ENCODE measurements at places on chromosomes 6 and 20. TPM values are rescaled to one million over a fixed set of nuclear protein-coding genes. Genes with fewer than 3 reads are reported as not detected.

The HLA-DOA gene
- total RNA-seq: 5.7 TPM

GRCh38 chr6:75281653-75282052 is 2.9 kb downstream of the TMEM30A start:
- no peaks in the 10 kb centered on the region for H3K36me3 ChIP-seq
- H3K27me3 ChIP-seq: no peaks in the 10 kb centered on the region
- H3K4me3 ChIP-seq: no peak overlapping the region
- no peak overlapping the region for H3K27ac ChIP-seq

DNA sequence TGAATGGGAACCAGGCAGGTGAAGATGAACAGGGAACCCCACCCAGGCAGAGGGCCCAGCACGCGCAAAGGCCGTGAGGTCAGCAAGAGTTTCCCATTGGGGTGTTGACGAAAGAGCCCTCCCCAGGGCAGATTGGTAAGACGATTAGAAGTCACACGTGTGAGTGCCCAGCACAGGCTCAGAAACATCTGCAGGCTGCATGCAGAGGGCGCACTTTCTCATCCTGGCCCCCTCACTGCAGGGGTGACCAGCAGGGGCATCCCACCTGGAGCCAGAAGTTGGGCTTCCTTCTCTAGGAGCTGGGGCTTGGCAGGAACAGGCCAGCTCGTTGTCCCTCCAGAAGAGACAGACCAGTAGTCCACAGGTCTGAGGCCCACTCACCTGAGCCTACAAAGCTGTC is 38.4 kb downstream of the VSTM2L start:
- no peak overlapping the region for H3K27ac ChIP-seq
- peaks cover 3% of the 10 kb centered on the region for H3K27me3 ChIP-seq
- H3K4me1 ChIP-seq: no peaks in the 10 kb centered on the region
- H3K4me3 ChIP-seq: no peak overlapping the region
- no peaks in the 10 kb centered on the region for H3K36me3 ChIP-seq

DNA sequence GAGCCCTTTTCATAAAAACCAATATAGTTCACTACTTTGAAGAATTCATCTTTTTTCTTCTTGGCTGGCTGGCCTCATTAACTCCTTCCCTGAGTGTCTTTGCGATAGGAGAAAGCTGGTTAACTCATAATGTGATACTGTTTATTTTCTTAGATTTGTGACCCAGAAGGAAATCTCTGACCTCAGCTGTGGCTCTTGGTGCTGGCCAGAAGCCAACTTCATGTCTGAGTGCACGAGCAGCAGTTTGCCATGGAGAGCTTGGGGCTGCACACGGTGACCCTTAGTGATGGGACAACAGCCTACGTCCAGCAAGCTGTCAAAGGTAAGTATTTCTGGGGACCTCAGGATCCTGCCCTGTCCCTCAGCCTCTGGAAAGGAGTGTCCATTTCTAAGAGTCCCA is 16.7 kb upstream of the DEF6 start:
- peaks cover 13% of the 10 kb centered on the region for H3K36me3 ChIP-seq
- H3K27ac ChIP-seq: no peak overlapping the region
- DNase-seq: no peak
- no peak overlapping the region for H3K4me3 ChIP-seq

Data from breast epithelium (tissue), 4 donors.